Left lobe of liver (tissue), 2 donors: ENCODE measurements at places on chromosomes 1 and 21. TPM values are rescaled to one million over a fixed set of nuclear protein-coding genes. Genes with fewer than 3 reads are reported as not detected.

- no peak for DNase-seq
Measured at GRCh38 chr1:197435224-197435623, 167.2 kb downstream of the CRB1 start.

DDR2 gene
- 2.0 TPM for total RNA-seq

RNF186 gene
- 0.60 TPM for total RNA-seq

IGSF9 gene
- 17.0 TPM for total RNA-seq

DNA sequence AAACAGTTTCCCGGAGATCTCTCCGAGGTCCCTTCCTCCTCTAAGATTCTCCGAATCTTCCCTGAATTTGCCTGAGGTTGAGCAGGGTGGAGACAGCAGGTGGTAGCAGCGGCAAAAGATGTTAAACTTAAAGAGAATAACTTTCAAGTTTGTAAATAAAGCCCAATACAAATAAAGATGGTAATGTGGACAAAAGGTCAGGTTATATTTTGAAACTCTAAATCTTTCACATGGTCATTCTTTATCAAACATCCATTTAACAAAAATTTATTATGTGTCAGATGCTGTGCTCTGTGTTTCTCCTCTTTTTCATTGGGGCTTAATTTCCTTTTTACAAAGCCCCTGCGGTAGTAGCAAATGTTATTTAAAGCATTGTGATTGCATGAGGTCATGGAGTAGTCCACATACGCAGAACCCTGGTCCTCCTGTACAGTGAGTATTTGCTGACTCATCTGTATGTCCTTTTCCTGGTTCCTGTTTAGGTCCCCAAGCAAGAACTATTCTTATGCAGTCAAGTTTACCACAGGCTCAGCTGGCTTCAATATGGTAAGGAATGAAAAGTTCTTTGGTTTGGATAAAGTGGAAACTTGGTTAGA is 119.2 kb downstream of the ITSN1 start:
- DNase-seq = no peak

S100A1 gene
- 1.7 TPM for total RNA-seq

GRCh38 chr1:35557118-35557610 is at the start of gene KIAA0319L:
KIAA0319L (minus strand) TSS chr1:35557403; CDS start chr1:35554491, 2,912 bp downstream.
- DNase-seq = peak; percentile 91

ZNF648 gene
- total RNA-seq = 0.81 TPM

GRCh38 chr1:202531472-202531811 is 178.8 kb downstream of the SYT2 start:
- DNase-seq = no peak

HSD3B2 gene
- 0.83 TPM for total RNA-seq

GRCh38 chr1:178928041-178928440 is 57.2 kb upstream of the ANGPTL1 start:
- no peak for DNase-seq

- no peak for DNase-seq
Measured at GRCh38 chr1:54376430-54377039, 29.7 kb downstream of the SSBP3 start.

DNA sequence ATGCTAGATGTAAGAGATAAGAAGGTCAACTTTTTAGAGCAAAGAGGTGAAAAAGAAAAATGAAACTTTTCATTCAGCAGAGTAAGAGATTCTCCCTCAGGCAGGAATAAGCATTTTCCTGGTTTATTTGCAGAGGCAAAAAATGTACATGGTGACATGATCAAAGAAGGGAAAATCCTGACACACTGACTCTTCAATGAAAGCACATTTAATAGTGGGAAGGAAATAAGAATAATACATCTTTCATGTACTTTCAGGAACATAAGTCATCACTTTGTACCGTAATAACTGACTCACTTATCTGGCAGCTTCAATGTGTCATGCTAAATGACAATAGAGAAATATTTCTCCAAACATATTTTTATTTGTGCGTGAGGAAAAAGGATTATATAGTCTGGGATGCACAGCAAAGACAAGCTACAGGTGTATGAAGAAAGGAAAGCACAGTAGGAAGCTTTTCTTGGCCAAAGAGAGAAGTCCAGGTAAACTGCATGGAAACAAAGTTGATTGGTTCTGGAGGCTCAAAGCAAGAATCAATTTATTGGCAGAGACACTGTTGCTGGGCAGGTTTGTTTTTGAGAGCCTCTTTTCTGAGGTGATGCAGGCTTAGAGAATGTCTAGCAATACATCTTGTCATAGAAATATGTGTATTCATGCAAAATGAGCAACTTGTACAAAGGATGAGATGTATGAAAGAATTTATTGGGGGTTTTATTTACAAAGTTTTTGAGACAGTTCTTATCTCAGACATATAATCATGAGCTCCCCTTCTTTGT is 1409.0 kb downstream of the PLA2G4A start:
- no peak for DNase-seq

GRCh38 chr1:74748960-74749359 is 16.0 kb downstream of the TYW3 start:
- DNase-seq = no peak

DIRAS3 gene
- total RNA-seq = 3.9 TPM

- DNase-seq = no peak
Measured at GRCh38 chr1:53557369-53557768, 98.2 kb downstream of the DMRTB1 start.

GRCh38 chr1:37765916-37766664 is 1.2 kb upstream of the EPHA10 start:
- no peak for DNase-seq

DNA sequence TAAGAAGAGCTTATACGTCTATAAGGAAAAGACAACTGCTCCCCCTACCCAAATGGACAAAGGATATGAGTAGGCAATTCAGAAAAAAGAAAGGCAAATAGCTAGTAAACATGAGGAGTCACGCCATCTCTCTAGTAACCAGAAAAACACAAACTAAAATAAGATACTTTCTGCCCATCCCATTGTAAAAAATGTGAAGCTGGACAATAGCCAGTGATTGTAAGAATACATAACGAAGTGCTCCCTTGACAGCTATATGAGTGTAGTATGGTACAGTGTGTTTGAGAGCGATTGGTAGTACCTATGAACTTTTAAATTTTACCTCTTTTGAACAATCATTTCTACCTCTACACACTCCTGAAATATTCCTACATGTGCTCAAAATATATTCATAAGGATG is 7.5 kb upstream of the GJA8 start:
- no peak for DNase-seq

ARTN gene
- total RNA-seq = 0.58 TPM

TMEM81 gene
- total RNA-seq = 2.2 TPM

- no peak for DNase-seq
Measured at GRCh38 chr1:184593597-184593996, 161.1 kb downstream of the EDEM3 start.

DNA sequence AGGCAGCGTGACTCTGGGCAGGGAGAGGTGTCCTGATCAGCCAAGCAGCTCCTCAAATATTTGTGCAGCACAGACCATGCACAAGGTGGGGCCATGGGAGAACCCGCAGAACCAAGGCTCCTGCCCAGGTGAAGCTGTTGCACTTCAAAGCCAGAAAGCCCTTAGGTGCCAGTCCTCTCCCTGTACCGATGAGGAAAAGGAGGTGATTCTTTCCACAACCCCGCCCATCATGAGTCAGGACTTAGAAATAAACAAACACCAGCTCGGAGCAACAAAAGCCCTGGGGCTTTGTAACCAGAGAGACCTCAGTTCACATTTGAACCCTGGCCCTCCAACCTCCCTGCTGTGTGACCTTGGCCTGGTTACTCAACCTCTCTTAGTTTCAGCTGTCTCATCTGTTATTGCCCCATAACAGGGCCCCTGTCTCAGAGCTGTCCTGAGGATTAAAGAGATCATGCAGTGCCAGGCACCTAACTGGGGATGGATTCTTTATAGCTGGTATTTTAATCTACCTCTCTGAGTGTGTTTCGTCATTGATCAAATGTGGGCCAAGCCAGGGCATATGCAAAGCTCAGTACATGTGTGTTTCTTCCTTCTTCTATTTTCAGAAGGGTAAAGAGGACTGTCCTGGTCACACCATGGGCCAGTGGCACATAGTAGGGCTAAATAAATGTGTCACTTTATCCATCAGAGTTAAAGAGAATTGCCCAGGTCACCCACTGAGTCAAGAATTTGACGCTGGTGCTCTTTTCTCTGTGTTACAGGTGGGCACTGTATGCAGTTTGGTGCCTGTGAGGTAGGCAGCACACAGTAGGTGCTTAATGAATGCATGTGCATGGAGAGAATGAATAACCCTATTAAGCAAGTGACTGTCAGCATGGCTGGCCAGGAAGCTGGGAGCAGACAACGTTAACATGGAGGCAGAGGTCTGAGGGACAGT is 1.4 kb downstream of the LDLRAD1 start:
- DNase-seq = peak; percentile 67

GPR153 gene
- 40.0 TPM for total RNA-seq

RYR2 gene
- 0.03 TPM for total RNA-seq

GRCh38 chr1:36542024-36542961 is 59.6 kb upstream of the CSF3R start:
- peak; percentile 33 for DNase-seq

C1orf116 gene
- 0.55 TPM for total RNA-seq

KRTAP19-8 gene
- not detected for total RNA-seq

FCRL4 gene
- not detected for total RNA-seq

- DNase-seq = no peak
Measured at GRCh38 chr1:6544831-6545230, 9.5 kb downstream of the NOL9 start.

OXCT2 gene
- total RNA-seq = not detected

DNA sequence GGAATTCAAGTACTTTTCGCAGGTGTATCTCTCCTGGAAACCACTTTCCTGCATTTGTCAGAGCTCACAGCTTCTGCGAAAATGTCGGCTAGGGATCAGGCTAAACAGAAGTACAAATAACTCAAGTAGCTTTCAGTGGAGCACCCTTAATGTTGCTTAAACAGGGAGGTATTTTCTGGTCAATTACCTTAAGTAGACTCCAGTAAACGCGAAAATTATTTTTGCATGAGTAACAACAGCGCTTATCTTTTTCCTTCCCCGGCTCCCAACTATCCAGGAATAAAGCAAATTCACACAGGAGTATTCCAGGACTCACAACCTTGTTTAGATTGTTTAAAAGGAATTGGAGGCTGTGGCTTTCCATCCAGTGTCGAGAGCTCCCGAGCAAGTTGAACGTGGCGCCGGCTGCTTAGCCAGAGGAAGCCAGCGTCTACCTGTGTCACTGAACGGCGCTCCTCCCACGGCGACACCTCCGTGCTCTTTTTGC is 7.3 kb upstream of the SIM2 start:
- no peak for DNase-seq

DNA sequence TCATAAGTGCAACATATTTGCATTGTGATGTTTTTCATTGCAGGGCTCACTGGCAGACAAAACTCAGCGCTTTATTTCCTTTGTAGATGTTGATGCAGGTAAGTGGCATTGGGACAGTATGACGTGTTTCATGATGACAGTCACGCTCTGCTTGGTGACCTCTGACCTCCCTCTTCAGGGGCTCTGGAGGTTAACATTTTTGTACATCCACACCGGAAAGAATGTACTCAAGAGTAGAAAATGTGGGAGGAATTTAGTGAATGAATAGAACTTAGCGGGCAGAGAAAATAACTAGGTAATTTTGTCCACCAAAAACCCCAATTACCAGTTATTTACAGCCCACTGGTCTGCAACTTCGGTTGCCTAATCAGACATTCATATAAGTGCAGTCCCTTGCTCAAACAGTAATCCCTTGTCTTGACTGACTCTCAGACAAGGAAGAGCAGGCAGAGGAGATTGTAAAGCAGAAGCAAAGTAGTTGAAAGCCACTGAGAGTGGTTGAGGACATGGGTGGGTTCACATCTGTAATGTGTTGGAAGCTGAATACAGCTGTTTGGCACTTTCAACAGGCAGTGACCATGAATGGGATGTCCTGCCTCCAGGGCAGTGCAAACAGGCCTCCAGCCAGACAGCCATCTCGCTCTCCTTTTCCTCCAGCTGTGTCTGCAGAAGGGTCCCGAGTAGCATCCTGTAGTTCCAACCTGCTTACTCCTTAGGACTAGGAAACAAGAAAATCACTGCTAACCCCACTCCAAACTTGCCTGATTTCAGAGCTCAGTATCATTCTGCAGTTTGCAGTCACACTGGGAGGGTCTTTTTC is 188.9 kb downstream of the NRIP1 start:
- no peak for DNase-seq

DNA sequence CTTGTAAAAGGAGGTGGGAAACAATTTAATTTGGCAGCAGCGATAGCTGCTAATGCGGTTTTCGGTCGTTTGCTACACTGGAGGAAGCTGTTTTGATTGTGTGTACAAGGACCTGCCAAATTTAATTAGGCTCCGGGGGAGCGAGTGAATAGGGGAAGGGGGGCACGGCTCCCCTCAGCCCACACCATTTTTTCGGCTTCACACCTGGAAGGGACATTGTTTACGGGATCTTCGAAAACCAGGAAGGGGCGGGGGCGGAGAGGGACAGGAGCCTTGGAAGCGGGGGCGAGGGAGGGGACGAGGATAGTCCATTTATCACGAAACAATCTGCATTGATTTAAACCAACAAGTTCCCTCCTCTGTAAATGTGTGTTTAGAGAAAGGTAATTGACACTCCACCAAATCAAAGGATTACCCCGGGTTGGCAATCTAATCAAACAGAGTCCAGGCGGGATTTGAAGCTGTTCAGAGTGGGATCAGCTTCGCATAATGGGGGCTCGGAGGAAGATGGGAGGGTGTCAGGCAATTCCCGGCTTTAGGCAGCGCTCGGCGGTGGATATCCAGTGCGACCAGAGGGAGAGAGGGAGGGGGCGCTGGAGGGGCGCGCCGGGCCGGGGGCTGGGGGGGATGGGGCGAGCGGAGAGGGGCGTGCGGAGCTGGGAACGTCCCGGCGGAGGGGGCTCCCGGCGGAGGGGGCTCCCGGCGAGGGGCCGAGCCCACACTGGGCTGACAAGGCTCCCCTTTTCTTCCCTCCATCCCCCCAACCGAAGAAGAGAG is 9.8 kb downstream of the PAX7 start:
- no peak for DNase-seq
